ENCODE measurements at places on chromosomes 13 and 19. TPM values are rescaled to one million over a fixed set of nuclear protein-coding genes. Genes with fewer than 3 reads are reported as not detected.

Gene IRGC
- total RNA-seq, result not detected

Gene B3GNT3
- total RNA-seq, result not detected

Gene IFNL1
- total RNA-seq, result not detected

Gene NKG7
- total RNA-seq, result 4.4 TPM

Gene CYP4F8
- total RNA-seq, result not detected

Gene FFAR3
- not detected for total RNA-seq

Gene SLC25A30
- total RNA-seq, result 18.7 TPM

Gene CGB3
- not detected for total RNA-seq

Gene FAM216B
- total RNA-seq, result not detected

Gene P2RY11
- 4.5 TPM for total RNA-seq

Gene DNAAF3
- not detected for total RNA-seq

Gene ZNF813
- 3.0 TPM for total RNA-seq

Gene MAMSTR
- not detected for total RNA-seq

Measured in thoracic aorta (tissue), 2 donors.